Activated naive CD4-positive, alpha-beta T cell treated with Interleukin-2 at 50 U/mL for 16 hours (primary cell): ENCODE measurements at places on chromosomes 2 and 18.

GRCh38 chr18:48945953-48946217 is 4.9 kb downstream of the SMAD7 start:
- no peak for DNase-seq

GRCh38 chr2:40028792-40029488 is 249.9 kb upstream of the THUMPD2 start:
- no peak for DNase-seq

DNA sequence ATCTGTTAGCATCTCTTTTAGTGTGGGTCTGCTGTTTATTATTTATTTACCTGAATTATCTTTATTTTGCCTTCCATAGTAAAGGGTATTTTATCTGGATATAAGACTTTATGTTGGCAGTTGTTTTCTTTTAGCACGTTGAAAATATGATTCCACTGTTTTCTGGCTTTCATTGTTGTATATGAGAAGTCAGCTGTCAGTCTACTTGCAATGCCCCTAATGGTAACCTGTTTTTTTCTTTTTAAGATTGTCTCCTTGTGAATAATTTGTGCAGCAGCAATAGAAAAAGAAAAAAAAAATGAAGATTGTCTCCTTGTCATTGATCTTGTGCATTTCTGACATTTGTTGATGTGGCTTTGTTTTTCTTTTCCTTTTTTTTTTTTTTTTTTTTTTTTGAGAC is 27.2 kb downstream of the SNED1 start:
- DNase-seq: no peak

DNA sequence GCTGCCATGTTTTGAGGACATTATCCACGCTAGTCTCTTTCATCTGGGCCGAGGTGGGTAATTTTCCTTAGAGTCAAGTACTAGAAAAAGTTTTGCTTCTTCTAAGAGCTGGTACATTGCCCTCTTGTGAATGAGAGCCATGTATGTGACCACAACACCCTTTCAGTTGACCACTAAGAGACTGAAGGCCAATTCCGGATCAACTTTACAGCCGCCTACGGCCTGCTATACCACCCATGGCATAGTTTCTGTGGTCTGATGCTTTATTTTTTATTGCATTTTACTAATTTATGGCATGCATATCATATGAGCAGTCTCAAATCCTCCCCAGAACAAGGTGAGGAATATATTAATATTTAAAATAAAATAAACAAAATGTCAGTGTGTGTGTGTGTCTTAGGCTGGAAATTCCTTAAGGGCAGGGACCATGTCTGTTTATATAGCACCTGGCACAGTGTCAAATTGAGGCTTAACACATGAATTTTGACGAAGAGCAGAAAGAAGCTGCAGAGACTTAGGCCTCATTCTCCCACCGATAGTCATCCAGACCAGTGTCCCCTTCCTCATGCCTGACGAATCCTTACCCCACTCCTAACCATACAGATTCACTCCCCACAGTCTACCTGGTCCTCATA is 35.4 kb downstream of the PSD4 start:
- no peak for DNase-seq

- no peak for DNase-seq
Observed at GRCh38 chr2:28704621-28705020, 47.0 kb upstream of the PPP1CB start.

- no peak for DNase-seq
Observed at GRCh38 chr18:63306249-63306648, 13.3 kb downstream of the BCL2 start.

DNA sequence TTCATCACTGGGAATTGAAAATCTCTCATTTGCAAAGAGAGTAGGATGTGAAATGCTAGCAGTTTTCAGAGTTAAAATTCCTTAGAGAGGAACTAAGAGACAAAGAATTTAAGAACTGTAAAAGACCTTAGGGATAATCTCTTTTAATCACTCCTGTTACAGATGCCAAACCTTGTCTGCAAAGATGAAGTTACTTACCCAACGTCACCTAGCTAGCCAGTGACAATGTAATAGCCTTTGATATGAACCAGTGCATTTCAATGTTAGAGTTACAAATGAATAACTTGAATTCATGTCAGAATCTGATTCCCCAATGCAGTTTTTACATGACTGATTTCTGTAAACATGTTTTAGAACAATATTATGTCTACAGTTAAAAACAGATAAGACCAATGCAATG is 190.1 kb downstream of the LRP1B start:
- no peak for DNase-seq

GRCh38 chr2:20050646-20051531 is 539 bp downstream of the LAPTM4A start:
- DNase-seq: peak; percentile 21

GRCh38 chr2:230050136-230050535 is 18.6 kb downstream of the SLC16A14 start:
- DNase-seq: no peak

GRCh38 chr2:195620501-195620900 is 36.5 kb upstream of the SLC39A10 start:
- no peak for DNase-seq

- no peak for DNase-seq
Observed at GRCh38 chr2:5535301-5535700, 156.9 kb upstream of the SOX11 start.

DNA sequence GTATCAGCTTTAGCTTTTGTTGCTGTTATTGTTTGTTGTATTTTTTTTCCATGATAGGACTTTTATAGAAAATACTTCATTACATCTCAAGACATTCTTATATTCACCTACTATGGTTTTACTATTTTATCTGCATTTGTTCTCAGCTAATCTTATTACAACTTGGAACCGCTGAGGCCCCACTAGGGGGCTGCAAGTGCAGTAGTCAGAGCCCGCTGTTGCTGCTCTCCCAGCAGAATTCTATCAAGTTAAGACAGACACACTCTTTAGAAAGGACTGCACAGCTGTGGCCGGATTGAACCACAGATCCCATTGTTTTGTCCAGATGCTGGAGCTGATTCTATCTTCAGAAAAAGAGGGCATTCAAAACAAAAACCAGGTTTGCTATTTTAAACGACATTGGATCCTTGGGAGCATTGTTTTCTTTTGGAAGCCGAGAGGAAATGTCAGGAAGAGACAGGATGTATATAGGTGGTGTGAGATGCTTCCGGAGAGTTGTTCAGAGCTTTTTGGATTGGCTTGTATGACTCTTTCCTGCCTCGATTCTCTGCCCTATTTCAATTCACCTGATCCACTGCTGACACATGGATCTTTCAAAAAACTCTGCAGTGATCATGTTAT is 105.7 kb upstream of the GAREM1 start:
- DNase-seq: no peak

DNA sequence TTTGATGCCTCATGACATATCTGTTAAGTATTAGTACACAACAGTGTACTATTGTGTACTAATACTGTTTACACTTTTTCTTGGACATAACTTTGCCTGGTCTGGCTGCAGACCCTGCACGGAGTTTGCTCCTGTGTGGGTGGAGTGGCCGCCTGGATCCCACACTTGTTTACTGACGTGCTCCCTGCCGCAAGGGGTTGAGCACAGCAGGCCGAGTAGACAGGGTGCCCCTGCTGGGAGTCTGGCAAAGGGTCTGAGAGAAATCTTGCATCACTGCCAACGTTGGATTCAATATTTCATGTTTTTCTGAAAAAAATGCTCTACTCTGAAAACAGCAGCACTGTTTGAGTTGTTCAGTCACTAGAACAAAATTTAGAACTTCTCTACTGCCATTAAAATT is 59.0 kb downstream of the PDK1 start:
- no peak for DNase-seq

DNA sequence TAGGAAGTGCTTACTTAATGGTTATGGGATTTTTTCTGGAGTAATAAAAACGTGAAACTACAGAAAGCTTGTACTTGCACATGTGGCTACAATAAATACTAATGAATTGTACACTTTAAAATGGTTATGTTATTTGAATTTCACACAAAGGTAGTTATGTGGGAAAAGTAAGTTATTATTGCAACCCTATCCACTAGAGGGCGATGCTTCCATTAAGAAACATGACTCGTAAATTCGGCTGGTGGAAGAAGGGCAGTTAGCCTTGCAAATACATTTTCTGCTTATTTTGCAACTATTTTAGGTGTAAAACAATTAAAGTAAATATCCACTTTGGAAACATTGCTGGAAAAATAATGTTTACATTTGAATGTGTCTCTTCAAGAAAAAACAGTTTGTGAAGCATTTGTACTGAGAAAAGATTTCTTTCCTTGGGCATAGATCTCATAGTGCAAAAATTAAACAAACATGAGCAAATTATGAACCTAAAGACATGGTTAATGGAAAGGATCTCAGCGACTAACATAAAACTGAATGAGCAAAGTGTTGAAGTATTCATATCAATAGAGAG is 68.1 kb upstream of the CSRNP3 start:
- DNase-seq: no peak

- no peak for DNase-seq
Observed at GRCh38 chr18:42230636-42231035, 275.6 kb downstream of the PIK3C3 start.

DNA sequence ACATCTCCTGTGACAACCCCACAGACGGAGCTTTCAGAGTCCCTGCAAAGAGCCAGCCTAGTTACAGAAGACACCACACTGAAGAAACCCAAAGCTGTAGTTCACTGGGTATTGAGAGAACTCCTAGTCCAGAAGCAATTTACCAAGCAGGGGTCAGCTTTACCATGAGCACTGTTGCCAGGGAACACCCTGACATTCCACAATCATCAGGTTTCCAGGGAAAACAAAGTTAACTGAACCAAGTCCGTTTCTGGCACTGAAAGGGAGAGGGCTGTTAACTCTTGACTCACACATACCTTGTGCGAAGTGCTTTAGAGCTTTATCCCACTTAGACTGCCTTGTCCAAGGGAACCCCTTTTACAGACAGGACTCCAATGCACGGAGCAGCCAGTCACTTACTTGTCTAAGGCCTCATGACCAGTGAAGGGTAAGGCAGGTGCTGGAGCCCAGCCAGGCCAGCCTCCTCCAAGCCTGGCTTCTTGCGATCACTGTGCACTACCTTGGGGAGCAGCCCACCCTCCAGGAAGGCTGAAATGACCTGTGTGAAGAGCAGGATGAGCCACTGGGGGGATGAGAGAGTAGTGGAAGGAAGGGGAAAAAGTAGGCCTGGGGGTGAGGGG is 53.9 kb downstream of the REEP1 start:
- DNase-seq: no peak

- DNase-seq: no peak
Observed at GRCh38 chr2:159516241-159516758, 100.0 kb downstream of the BAZ2B start.

DNA sequence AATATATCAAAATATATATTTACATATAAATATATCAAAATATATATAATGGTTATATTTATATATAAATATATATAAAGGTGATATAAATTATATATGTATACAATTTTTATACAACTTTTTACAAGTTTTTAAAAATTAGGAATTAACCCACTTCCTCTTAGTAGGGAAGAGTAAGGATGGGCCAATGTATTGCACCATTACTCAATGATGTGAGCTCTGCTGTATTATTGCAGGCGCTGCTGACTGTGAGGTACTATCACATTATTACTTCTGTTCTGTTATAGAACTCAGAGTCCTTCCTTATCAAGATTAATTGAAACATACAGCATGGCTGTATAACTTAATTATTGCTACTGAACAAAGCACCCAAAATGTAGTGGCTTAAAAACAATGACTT is 46.0 kb downstream of the CCDC195 start:
- DNase-seq: no peak

- peak; percentile 71 for DNase-seq
Observed at GRCh38 chr2:169109502-169110409, 40.4 kb downstream of the DHRS9 start.

DNA sequence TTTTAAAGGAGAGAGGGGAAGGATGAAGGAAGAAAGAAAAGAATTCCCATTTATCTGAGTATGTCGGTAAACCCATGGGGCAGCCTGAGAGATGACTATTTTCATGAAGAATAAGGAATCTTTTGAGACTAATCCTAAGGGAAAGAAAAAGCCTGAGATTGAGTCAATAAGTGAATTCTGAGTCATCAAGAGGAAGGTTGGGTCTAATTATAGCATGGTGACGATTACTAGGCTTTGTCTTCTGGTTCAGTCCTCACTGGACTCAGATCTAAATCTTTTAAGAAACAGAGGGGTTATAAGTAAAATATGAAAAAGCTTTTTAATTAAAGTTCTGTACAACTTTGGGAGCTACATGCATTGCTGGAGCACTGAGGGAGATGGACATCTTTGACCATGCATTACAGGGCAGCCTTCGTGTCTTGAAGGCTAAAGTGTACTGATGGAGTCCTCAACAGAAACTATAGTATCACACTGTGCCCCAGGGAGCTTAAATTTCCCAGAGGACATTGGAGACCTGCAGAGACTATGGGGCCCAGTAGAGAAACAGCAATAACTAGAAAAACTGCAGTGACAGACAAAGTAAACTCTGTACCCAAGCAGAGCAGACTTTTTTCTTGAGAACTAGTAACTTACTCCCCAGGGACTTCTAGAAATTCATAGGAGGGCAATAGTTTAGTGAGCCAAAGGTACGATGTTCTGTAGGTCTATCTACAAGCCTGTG is 260.9 kb downstream of the RAD51AP2 start:
- DNase-seq: no peak

DNA sequence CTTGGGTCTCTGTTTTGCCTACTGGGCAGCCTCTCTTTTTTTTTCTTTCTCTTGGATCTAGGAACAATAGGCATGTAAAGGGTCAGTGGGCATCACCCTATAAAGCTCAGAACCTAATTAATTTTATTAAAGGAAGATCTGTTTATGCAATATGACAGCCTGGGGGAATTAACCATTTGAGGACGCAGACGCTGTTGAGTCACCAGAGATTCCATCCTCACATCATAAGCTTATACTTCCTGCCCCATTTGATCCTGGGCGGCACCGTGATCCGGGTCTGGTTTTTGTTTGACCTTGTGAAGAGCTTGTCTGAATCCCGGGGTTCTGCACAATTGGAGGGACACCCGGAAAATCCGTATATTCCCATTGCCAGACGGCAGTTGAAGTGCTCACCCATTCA is 16.8 kb upstream of the BCL11A start:
- no peak for DNase-seq

DNA sequence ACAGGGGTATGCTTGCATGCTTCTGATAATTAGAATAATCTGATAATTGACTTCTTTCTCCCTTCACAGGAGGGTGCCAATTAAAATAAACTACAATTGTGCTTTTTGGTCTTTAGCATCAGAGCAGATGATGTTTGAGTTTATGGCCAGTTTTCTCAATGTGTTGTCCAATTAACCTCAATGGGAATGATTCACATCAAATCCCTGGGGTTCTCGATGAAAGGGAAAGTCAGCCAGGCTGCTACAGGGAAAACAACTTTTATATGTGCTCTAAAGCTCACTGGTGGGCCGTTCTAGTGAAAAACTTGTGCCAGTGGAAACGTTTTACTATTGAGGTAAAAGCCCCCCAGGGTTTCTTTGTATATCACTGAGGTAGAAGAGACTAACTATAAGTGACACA is 887.3 kb upstream of the CRIM1 start:
- no peak for DNase-seq

- DNase-seq: no peak
Observed at GRCh38 chr2:159712929-159713420, 669 bp downstream of the MARCHF7 start.

GRCh38 chr2:14137643-14138042 is 494.9 kb upstream of the LRATD1 start:
- no peak for DNase-seq

- DNase-seq: no peak
Observed at GRCh38 chr2:30031184-30031583, 109.8 kb upstream of the ALK start.
